ENCODE measurements at places on chromosomes 3 and 15.

GRCh38 chr3:70507486-70507885 is 195.0 kb upstream of the MDFIC2 start:
- DNase-seq: no peak

- no peak for DNase-seq
Measured at GRCh38 chr3:16252988-16253387, 11.8 kb downstream of the DPH3 start.

DNA sequence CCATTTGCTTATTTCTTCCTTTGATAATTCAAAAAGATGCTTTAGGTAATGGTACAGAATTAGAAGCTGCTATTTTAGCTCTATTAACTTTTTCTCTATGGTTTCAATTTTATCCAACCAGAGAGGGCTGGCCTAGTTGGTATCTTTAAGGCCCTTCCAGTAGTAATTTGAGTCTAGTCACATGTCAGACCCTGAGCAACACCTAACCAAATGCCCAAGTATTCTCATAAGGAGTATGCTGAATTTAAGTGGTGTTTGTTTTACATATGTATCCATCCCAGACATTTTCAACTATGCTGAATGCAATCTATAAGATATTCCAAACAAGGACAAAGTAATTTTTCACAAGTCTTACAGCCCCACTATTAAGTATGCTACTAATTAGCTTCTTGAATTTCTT is 9.6 kb downstream of the DNAJC19 start:
- no peak for DNase-seq

- DNase-seq: no peak
Measured at GRCh38 chr15:73983211-73983727, 8.8 kb downstream of the STOML1 start.

GRCh38 chr3:170790647-170791046 is 79.3 kb downstream of the RPL22L1 start:
- DNase-seq: no peak

GRCh38 chr15:92943581-92943980 is 43.5 kb downstream of the CHD2 start:
- no peak for DNase-seq
